ENCODE measurements at places on chromosomes 7 and 10.

DNA sequence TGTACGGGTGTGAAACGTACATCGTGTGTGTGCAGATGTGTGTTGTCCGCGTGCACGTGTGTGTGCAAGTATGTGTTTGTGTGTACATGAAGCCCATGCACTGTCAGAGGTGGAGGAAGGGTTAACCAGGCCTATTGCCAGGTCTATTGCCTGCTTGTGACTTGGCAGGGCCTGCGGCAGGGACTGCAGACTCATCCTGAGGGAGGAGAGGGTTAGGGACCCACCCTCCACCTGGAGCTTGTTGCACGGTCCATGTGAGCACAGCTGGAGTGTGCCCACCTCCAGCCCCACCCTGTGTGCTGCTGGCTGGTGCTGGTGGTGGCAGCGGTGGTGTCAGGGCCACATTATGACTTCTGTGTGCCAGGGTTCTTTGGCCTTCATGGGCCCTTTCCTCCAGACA, 7.1 kb upstream of the AQP1 start:
- DNase-seq, result no peak

DNA sequence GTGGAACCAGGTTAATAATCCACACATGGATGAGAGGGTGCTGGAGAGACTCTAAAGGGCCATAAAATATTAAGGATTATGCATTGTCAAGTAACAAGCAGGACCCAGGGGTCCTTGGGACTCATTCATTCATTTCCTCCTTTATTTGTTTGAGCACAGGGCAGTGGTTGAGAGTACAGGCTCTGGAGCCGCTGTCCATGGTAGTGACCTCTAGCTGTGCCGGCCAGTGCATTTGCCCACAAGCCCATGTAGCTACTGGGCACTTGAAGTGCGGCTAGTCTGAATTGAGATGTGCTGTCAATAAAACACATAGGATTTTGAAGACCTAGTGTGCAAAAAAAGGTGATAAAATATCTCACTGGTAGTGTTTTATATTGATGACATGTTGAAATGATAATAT, 137.6 kb downstream of the C10orf105 start:
- no peak for DNase-seq

- no peak for DNase-seq
Measured at GRCh38 chr10:87696922-87697745, 37.5 kb downstream of the PAPSS2 start.

GRCh38 chr10:58424176-58424575, 39.0 kb downstream of the TFAM start:
- DNase-seq, result no peak

- DNase-seq, result no peak
Measured at GRCh38 chr10:32144817-32145688, 88.8 kb upstream of the KIF5B start.

- DNase-seq, result no peak
Measured at GRCh38 chr10:97875391-97875790, 25.7 kb downstream of the GOLGA7B start.

GRCh38 chr7:87426160-87426559, 49.3 kb downstream of the ABCB4 start:
- no peak for DNase-seq

DNA sequence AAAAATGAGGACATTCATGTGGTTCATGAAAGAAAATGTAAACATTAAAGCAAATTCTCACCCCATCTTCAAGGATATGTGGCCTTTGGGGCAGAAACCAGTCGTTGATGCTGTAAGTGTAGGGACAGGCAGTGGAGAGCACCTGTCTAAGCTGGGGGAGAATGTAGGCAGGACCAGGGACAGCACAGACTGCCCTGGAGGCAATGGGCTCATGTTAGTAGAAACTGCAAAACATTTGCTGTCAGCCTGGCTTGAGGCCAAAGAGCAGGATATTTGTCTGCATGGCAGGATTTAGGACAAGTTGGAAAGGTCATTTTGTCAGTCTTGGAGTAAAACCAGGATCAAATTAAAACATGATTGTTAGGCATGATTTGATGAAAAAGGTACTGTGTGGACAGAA, 211.6 kb upstream of the AGK start:
- DNase-seq, result no peak

DNA sequence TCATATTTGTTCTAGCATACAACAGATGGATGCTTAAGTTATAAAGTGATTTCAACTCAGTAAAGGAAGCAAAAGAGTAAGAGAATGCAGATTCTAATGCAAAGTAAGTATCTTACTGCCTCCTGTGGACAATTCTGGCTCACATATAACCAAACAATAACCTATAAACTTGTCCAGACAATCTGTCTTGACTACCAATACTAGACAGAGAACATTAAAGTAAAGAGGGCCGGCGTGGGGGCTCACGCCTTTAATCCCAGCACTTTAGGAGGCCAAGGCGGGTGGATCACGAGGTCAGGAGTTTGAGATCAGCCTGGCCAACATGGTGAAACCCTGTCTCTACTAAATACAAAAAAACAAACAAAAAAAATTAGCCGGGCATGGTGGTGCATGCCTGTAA, 329.3 kb downstream of the CACNA2D1 start:
- no peak for DNase-seq

DNA sequence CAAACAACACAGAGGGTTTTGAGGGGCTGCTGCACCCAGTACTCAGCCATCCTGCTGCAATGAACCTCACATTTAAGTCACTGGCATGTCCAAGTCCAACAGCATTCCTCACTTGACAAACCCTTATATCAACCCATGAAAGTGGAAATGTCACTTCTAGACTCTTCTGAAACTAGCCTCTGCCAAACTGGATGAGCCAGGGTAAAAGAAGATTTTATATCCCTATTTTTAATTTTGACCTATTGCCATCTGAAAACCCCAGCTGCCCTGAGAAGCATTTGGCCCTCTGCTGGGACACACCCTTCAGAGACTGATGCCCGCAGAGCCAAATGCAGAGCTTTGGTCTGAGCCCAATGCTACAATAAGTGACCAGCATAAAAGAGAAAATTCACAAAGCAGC, 201.1 kb downstream of the ANK3 start:
- no peak for DNase-seq

- no peak for DNase-seq
Measured at GRCh38 chr10:103519798-103520197, 26.3 kb downstream of the NEURL1 start.

- DNase-seq, result no peak
Measured at GRCh38 chr7:111855161-111855841, 293.0 kb upstream of the IMMP2L start.

DNA sequence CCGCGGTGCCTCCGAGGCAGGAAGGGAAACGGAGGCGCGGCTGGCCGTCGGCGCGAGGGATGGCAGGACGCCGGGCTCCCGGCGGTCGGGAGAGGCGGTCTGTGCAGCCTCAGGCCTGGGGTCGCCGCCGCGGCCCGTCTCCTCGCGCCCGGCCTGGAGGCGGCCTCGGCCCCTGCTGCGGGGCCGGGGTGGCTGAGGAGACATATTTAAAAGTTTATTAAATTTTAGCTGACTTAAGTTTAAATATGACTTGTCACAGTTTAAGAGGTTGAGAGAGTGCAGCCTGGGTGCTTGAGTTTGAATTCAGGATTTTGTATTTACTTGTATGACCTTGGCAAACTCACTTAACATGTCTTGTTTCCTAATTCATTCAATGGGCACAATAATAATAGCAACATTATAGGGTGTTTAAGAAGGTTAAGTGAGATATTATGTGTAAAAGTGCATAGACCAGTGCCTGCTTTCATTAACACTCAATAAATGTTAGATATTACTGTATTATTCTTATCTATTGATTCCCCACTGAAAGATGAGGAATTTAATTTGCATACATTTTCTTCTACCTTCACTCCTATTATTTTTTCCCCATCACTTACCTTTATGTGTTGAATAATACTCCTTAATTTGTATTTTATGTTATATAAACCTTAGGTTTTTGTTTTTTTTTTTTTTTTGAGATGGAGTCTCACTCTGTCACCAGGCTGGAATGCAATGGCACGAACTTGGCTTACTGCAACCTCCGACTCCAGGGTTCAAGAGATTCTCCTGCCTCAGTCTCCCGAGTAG, 718 bp downstream of the DYNC2I1 start:
- no peak for DNase-seq

All from esophagus squamous epithelium (tissue), 5 donors.